Stromal cell of bone marrow (primary cell): ENCODE measurements at places on chromosomes 5 and 9.

DNA sequence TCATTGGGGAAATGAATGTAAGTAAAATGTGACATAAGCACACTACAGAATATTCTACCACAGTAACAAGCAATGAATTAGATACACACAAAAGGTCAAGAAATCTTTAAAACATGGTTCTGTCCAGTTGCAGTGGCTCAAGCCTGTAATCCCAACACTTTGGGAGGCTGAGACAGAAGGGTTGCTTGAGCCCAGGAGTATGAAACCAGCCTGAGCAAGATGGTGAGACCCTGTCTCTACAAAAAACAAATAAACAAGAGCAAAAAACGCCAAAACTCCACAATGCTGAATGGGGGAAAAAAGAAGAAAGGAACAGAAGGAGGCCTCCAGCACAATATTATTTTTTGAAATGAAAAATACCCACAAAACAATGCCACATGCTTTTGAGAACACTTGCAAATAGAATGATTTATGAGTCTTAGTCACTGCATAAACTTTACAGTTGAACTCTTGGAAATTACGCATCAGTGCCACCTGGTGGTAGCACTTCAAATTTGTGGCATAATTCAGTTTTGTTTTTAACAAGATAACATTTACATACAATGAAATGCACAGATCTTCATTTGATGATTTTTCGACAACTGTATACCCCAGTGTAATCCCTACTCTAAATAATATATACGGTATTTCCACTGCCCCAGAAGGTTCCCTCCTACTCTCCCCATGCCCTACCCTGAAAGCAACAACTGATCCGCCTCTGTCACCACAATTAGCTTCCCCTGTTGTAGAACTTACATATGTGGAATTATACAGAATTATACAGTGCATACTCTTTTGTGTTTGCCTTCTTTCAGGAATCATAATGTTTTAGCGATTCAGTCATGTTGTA is 14.4 kb upstream of the SPINK4 start:
- DNase-seq = peak; percentile 69

- DNase-seq = no peak
Observed at GRCh38 chr9:129327552-129328328, 149.7 kb upstream of the IER5L start.

DNA sequence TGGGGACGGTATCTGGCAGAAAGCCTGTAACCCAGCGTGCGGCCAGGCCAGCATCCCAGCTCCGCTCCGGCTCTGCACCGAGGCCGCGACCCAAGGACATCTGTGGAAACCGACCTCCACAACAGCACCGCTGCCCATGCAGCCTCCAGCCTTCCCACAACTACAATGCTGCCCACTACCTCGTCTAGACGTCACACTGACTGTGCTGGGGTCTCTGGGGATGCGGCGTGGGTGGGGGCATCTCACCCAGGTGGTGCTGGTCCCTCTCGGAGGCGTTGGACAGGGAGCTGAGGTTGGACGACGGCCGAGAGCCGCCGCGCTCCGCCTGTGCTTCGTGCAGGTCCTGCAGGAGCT is 14.4 kb upstream of the ZDHHC11 start:
- DNase-seq = no peak

DNA sequence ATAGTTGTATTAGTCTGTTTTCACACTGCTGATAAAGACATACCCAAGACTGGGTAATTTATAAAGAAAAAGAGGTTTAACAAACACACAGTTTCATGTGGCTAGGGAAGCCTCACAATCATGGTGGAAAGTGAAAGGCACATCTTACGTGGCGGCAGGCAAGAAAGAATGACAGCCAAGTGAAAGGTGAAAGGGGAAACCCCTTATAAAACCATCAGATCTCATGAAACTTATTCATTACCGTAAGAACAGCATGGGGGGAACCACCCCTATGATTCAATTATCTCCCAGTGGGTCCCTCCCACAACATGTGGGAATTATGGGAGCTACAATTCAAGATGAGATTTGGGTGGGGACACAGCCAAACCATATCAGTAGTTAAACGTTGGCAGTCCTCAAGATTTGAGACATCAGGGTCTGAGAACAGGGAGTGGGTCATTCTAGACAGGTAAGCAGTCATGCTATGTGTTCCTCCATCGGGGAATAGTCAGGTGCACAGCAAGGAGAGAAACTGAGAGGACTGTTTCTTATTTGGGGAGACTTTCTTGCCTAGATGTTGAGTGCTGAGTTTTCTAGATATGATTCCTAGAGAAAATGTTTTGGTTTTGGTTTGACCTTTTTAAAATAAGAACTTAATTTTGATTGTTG is 45.8 kb upstream of the ENTREP1 start:
- no peak for DNase-seq

GRCh38 chr5:108813673-108814072 is 66.0 kb downstream of the FER start:
- no peak for DNase-seq

DNA sequence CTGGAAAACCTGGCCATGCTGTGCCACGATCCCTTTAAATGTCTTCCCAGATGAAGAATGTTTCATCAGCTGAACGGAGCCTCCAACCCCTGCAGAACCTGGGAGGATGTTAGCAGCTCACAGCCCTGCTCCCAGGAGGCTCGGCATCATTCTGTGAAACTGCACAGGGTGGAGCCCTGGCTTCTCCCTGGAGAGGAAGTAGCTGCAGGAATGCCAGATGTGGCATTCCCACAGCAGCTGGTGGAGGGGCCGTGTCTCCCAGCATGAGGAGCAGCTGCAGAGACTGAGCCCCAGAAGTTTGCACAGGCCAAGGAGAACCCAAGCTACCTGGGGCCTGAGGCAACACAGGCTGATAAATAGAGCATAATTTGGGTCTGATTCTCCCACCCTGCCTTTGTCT is 165.8 kb upstream of the MAP3K1 start:
- no peak for DNase-seq

- no peak for DNase-seq
Observed at GRCh38 chr5:177393206-177393765, 7.2 kb downstream of the PFN3 start.

DNA sequence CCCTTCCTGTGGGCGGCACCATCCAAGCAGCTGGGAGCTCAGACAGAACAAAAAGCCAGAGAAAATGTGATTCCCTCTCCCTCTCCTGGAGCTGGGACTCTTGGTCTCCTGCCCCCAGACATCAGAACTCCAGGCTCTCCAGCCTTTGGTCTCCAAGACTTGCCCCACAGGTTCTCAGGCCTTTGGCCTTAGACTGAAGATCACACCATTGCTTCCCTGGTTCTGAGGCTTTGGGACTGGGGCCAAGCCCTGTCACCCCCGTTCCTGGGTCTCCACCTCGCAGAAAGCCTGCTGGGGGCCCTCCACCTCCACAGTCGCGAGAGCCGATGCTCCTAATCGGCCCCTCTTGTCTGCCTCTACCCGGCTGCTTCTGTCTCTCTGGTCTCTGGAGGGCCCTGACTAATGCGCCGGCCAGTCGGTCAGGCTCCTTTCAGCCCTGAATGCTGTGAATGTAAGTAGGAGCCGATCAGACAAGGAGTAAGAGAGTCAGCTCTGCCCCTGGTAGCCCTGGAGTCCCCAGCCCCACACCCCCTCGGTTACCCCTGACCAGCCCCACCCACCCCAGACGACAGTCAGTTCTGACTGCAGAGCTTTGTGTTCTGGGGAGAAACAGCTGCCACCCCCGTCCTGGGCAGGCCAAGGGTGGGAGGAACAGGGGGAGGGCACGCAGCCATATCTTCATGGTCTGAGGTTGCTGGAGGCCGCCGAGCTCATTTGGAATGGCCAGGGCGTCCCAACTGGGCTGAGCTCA is 57.5 kb downstream of the VAV2 start:
- peak; percentile 66 for DNase-seq
